ENCODE measurements at places on chromosomes 16 and 17. TPM values are rescaled to one million over a fixed set of nuclear protein-coding genes. Genes with fewer than 3 reads are reported as not detected.

DNA sequence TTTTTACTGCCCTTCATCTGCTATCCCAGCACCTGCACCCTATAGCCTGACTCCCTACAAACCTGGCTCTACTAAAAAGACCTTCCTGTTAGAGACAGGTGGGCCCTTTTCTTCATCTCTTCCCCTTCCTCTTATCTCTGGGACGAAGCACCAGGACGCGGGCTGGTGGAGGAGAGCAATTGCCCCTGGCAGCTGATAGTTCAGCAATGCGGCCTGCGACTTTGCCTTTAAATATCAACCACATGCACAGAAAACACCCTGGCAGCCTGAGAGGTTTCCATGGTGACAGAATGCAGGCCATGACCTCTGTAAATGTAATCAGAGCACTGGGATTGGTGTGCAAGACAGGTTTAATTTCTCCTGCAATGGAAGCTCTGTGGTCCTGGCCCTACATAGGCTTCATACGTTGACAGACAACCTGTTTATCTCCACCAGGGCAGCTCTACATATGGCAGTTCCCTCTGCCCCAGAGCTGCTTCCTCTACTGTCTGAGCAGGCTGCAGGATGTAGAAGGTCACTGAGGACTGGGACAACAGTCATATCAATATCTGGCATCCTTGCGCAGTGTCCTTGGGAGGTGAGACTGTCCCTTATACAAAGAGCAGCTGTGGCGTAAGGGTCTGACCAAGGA lies 10.0 kb upstream of the SKAP1 start:
- no peak for DNase-seq

GRCh38 chr17:40153603-40154236 lies 13.4 kb downstream of the CASC3 start:
- no peak for DNase-seq

GRCh38 chr16:81521141-81521626 lies 76.6 kb downstream of the CMIP start:
- no peak for DNase-seq

- no peak for DNase-seq
Measured at GRCh38 chr17:59620064-59620359, 317 bp downstream of the CLTC start.

GRCh38 chr16:2825906-2826305 lies 4.2 kb upstream of the ZG16B start:
- DNase-seq = no peak

- DNase-seq = peak; percentile 68
Measured at GRCh38 chr17:45948881-45949624, 50.0 kb upstream of the STH start.

- DNase-seq = no peak
Measured at GRCh38 chr17:52148969-52149351, 9.6 kb downstream of the CA10 start.

DNA sequence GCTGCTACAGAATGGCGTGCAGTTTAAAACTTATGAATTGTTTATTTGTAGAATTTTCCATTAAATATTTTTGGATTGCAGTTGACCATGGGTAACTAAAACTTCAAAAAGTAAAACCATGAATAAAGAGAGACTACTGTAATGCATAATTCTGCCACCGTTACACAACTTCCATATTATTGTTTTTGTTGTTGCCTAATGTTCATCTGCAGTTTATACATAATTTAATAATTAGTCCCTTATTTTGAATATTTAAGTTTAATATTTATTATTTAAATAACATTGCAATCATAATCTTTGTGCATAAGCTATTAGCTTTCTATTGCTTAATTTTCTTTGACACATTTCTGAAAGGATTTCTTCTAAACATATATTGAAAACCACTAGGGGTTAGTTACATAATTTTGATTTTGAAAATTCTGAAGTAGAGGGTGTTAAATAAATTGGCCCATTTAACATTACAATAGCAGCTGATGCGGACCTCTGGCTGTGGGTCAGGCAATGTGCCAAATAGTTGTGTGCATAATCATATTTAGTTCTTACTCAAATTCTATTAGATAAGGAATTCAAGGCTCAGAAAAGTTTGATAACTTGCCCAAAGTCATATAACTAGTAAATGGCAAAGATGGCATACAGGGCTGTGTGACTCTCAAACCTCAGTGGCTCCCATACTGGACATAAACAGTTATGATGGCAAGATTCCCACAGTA lies 31.1 kb downstream of the PPM1E start:
- no peak for DNase-seq

- DNase-seq = no peak
Measured at GRCh38 chr16:69880640-69881133, 70.4 kb upstream of the CLEC18A start.

- DNase-seq = no peak
Measured at GRCh38 chr17:44961921-44962350, 6.2 kb downstream of the C1QL1 start.

DNA sequence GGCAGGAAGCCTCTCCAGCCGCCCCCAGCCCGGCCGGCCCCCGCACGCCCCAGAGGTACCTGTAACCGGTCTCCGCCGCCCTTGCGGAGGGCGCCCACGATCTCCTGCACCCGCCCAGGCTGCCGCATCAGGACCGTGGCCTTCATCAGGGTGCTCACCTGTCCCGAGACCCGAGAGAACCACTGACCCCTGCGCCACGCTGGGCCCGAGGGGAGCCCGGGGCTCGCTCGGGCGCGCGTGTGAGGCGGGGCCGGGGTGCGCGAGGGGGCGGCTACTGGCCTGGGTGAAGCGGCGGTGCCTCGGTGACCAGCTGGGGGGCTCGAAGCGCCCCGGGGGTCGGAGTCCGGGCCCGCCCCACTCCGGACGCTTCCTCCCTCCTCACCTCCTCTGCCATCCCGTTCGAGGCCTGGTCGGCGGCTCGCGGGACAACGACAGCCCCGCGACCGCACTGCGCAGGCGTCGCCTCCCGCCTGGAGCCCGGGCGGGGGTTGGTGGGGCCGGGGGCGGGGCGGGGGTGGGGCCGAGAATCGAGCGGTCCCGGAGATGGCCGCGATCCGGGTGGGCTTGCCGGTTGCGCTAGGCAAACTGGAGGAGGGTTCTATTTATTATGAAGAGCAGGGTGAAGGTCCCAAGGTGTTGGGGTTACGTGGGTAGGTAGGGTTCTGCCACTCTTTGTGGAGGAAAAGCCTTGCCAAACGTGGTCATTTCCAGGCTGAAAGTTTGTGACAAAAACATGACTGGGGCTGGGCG lies at the start of gene NT5C3B:
TSS of gene NT5C3B (minus strand) at position 433 of the 750 bp plus-strand sequence. CDS start at position 394, 39 bp downstream.
- DNase-seq = peak; percentile 86

The GP1BA gene
- total RNA-seq = not detected

The ZNF750 gene
- total RNA-seq = not detected

The CCL16 gene
- not detected for total RNA-seq

The CCL3 gene
- total RNA-seq = 2.0 TPM

The KCNG4 gene
- not detected for total RNA-seq

The RUNDC3A gene
- total RNA-seq = 123 TPM

The KRTAP4-6 gene
- total RNA-seq = not detected

The TBCD gene
- 73.8 TPM for total RNA-seq
